ENCODE measurements at places on chromosomes 5 and 9.

GRCh38 chr5:123671042-123671441, 159.1 kb downstream of the CSNK1G3 start:
- DNase-seq: peak; percentile 35

DNA sequence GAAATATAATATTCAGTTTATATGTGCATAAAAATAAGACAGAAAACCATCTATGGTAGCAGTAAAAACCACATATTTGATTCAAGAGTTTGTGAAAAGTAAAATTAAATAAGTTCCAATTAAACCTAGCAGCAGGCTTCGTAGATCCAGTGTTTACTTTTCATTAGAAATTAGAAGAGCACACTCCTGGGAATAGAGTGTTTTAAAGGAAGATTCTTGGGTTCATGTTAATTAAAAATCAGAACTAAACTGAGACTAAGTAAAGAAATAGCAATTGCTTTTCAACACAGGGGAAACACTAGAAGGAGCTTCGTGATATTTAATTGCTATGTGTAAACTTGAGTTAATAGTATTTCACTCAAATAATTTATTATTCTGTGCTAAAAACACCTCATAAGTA, 1097.8 kb upstream of the CDH18 start:
- DNase-seq: no peak

DNA sequence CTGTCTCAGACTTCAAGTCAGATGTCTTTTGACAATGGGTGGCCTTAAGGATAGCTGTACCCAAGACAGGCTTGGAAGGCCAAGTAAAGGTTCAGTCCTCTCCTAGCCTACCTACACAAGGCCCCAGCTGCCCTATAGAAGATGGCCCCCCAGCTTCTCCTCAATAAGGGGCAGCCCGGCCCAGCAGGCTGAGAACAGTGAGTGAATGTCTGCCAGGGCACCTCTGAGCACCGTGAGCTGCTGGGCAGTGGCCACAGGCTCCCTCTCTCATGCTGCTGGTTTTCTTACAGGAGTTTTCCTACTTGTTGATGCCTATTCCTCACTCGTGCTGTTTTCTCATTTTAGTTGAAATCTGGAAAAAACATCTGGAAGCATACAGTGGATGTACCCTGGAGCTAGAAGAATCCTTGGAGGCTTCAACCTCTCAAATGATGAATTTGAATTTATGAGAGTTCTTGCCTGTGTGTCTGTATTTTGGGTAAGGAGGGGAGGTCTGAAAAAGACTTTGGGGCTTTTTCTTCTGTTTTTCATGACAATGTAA, 40.1 kb downstream of the SECISBP2 start:
- no peak for DNase-seq

DNA sequence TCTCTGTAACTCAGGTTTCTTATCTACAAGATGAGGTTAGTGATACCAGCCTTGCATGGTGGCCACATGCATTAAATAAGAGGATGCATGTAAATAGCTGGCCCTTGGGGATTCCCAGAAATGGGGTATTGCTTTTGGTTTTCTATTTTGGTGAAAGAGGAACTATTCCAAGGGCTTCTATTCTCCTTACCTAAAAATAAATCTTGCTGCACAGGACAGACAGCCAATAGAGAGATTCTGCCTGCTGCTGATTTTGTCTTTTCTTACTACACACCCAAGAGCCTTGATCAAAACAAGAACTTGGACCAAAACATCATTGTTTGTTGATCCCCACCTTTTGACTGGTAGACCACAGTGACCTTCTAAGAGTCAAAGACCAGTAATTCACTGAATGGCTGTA, 161.8 kb downstream of the PJA2 start:
- DNase-seq: no peak

DNA sequence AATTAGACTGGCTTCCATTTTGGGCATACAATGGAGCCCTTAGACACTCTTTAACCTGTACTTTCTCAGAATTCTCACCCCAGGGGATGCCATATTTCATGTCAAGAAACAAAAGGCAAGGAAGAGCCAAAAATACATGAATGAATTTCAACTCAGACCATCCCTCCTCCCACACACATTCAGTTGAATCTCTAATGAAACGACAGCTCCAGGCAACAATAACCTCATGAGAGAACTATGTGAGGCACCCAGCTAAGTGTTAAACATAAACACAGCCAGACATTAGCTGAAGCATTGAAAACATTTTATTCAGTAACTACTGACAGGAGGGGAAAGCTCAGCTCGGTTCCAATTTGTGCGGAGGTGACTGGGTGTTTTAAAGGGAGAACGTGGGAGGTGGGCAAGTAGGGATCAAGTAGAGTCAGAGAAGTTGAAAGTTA, 1359.1 kb upstream of the CDH9 start:
- no peak for DNase-seq

DNA sequence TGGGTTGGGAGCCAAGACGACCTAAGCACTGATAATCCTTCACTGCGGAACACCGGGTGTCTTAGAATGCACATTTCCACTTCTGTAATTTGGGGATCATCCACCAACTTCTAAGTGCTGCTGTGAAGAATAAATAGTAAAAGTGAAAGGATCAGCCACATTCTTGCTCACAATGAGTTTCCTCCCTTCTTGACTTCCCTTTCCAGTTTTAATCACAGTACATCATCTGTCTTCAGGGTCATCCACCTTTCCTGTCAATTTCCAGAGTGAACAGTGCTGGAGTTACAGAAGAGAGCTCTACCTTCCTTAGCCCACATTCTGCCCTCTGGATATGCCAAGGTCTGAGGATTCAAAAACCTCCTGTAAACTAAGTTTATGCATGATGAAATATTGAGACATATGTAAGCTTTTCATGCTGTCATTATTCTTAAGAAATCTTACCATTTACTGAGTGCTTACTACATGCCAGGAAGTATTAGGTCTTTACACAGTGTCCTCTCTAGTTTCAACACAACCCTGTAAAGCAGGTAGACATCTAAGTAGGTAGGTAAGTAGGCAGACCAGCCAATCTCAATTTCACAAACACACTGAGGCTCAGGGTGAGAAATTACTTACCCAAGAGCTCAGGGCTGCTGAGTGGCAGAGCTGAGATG, 105.2 kb downstream of the CDK5RAP2 start:
- no peak for DNase-seq

GRCh38 chr5:135036405-135036804, 2.4 kb upstream of the PITX1 start:
- no peak for DNase-seq

DNA sequence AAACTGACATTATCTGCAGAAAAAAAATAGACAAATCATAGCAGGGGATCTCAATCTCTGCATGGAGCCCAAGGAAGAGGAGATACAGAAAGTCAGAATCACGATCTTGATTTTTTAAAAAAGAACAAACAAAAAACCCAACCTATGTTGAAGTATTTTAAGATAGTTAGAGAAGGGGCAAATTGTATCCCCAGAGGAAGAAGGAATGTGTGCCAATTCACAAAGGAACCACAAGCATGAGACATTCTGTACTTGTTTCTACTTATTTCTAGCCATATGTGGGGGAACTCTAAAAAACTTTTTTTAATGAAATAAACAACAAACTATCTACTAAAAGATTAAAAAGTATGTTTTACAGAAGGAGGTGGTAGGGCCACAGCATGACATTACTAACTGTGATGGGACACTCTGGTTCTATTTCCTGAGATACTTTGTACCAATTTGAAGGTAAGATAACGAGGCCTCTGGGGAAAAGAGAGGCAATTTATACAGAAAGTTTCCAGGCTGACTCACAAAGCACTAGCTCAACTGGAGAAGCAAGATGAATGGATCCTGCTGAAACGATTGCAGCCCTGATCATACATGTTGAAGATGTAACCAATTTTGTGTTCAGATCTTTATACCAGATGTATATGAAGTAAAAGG, 22.5 kb downstream of the RANBP3L start:
- no peak for DNase-seq

DNA sequence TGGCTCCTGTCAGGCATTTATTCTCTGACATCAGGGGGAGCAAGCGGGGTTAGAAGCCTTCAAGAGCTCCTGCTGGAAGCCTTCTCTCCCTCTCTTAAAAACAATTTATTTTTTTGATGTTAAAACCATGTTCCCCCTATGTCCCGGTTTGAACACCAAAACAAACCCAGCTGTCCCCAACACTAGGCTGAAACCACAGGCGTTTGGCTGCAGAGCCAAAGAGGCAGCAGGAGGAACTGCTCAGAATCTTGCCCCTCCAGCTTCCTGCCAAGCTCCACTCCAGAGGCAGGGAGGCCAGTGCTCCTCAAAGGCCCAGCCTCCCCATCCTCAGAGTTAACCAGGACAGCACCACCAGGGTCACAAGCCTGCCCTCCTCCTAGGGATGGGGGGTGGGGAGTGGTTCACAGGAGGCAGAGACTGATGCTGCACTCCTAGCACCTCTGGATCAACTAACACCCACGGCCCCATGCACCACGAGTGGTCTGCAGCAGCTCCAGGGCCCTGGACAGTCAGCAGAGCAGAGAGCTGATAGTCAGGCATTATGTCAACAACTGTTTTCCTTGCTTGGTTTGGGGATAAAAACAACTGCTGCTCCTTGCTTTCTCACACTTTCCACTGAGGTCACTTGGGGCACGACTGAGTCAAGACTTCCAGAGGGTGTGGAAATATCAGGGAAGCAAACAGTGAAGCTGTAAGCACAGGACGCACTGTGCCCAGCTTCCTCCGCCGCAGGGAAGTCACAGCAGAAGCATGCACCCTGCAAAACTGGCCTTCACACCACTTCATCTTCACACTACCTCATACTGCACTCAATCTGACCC, 96.5 kb upstream of the ADRA1B start:
- DNase-seq: no peak

DNA sequence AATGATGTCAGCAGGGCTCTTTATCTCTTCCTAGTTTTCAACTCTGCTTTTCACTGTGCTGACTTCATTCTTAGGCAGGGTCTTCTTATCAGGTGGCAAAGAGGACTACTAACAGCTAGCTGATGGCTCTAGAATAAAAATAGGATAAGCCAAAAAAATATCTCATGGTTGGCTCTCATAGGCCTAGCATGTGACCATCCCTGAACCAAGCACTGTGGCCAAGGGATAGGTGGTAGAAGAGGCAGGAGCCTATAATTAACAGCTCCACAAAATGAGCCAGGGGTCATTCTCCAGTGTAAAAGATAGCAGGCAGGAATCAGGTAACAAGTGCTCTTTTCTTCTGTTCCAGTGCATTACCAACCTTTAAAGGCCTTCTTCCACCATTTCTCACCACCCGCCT, 21.1 kb downstream of the ANKDD1B start:
- DNase-seq: no peak

DNA sequence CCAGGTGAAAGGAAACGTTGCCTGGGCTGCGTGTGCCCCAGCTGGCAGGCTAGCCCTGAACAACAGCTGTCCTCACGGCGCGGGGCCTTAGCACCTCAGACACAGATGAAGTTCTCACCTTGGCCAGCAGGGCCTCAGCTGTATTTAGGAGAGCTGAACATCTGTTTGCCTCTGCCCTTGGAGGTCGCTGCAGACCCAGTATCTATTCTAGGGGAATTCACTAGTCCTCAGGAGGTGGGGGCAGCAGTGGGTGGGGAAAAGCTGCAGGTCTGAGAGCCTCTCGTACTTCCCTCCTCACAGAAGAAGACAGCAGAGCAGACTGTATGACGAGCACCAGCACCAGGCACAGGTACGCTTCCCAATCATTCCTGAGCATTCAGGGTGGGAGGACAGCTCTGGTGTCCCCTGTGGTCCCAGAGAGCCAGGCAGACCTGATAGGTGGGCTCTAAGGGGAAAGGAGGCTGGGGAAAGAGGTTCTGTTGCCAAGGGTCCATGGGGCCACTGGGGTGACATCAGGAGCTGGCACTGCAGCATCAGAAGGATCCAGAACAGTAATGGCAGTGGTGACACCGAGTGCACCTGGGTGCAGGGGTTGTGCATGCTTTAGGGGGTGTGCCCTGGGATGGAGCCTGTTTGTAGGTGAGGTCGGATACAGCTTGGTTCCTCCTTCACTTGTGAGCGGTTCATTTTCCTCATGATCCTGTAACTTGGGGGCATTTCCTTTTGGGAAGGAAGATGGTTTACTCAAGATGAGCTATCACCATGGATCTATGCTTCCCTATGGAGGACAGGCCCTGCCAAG, 13.8 kb downstream of the CD74 start:
- no peak for DNase-seq

- no peak for DNase-seq
Measured at GRCh38 chr9:101014566-101014965, 14.0 kb upstream of the PLPPR1 start.

- DNase-seq: no peak
Measured at GRCh38 chr9:95409650-95410426, 92.3 kb upstream of the FANCC start.

DNA sequence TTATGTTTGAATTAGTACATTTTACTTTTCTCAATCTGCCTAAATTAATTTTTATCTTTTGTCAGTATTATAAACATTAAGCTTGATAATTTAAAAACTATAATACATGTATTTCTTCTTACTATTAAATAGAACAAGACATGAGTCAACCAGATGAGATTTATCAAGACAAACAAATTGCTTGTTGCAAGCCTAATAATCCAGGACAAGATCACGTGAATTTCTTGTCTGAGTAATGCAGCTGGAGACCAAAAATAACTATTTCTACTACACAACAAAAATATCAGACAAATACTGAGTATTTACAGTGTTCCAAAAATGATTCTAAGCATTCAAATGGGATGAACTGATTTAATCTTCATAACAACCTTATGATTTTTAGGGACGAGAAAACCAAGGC, 339.1 kb upstream of the PRR16 start:
- DNase-seq: no peak

- no peak for DNase-seq
Measured at GRCh38 chr5:122599000-122599399, 175.9 kb upstream of the SNX2 start.

- DNase-seq: no peak
Measured at GRCh38 chr9:91564081-91564670, 140.5 kb upstream of the NFIL3 start.

DNA sequence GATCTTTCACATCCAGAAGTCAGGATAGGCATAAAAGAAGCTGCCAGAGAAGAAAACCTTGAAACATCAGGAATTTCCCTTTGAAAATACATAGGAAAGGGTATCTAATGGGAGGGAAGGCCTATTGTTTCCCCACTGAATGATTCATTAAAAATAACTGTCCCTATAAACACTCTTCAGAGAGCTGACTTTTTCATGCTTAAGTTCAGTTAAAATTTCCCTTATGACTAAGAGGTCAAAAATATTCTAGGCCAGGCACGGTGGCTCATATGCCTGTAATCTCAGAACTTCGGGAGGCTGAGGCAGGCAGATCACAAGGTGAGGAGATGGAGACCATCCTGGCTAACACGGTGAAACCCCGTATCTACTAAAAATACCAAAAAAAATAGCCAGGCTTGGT, 499.5 kb downstream of the ENC1 start:
- no peak for DNase-seq

DNA sequence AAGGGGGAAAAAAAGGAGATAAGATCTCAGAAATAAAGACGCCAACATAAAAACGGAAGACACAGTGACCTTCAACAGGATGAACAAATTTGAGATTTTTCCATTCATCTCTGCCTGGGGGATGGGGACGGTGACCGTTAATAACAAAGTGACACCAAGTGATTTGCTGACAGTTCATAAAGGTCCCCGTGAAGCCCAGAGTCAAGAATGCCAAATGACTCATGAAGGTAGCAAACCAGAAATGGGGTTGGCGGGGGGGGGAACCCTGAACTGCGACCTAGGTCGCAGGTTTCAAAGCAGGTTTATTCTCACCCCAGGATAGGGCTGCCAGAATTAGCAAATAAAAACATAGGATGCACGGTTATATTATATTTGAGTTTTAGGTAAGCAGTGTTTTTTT, 21.1 kb upstream of the SHB start:
- no peak for DNase-seq

GRCh38 chr9:4375424-4376200, 75.7 kb upstream of the GLIS3 start:
- DNase-seq: no peak

Data from stimulated activated CD4-positive, alpha-beta T cell treated with anti-CD3 and anti-CD28 coated beads, Interleukin-12 subunit alpha, Interleukin-12 subunit beta, amount 100 ng/mL, for 48 hours (primary cell).